ENCODE measurements at places on chromosomes 16 and 17.

DNA sequence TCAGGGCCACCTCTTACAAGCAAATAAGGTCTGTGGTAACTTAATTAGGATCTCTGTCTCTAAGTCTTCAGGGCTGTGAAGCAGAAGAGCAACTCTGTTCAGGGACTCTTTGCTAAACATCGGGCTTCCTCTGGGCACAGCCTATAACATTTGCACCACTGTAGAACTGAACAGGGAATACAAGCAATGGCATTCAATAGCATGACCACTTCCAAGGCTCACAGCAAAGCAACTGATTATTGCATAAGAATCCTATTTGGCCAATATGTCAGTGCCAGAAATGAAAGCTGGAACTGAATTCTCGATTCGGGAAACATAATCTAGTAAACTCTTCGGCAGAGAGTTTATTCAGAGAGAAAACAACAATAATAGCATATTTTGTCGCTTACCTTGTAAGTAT lies 92.2 kb upstream of the AMZ2 start:
- DNase-seq, result peak; percentile 30

DNA sequence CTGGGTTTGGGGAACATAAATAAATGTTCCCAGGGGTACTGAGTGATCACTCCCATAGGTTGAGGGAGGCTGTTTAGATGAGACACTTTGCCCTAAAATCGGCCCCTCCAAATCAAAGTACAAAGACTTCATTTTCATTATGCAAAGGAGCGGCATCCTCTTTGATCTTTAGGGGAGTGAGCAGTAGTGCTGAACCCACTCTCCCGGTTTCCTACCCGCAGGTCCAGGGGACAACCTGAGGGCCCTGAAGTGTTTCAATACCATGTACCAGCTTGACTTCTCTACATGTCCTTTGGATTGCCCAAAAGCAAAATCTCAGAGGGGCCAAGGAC lies 3.6 kb downstream of the HOXB6 start:
- no peak for DNase-seq

- DNase-seq, result peak; percentile 77
Measured at GRCh38 chr16:48386559-48387312, 1.5 kb upstream of the SIAH1 start.

- peak; percentile 85 for DNase-seq
Measured at GRCh38 chr16:22291860-22292318, 5.3 kb upstream of the POLR3E start.

- peak; percentile 100 for DNase-seq
Measured at GRCh38 chr16:55487048-55487803, 8.2 kb downstream of the MMP2 start.

Measured in fibroblast of the aortic adventitia (primary cell).